ENCODE measurements at places on chromosomes 1 and 21.

DNA sequence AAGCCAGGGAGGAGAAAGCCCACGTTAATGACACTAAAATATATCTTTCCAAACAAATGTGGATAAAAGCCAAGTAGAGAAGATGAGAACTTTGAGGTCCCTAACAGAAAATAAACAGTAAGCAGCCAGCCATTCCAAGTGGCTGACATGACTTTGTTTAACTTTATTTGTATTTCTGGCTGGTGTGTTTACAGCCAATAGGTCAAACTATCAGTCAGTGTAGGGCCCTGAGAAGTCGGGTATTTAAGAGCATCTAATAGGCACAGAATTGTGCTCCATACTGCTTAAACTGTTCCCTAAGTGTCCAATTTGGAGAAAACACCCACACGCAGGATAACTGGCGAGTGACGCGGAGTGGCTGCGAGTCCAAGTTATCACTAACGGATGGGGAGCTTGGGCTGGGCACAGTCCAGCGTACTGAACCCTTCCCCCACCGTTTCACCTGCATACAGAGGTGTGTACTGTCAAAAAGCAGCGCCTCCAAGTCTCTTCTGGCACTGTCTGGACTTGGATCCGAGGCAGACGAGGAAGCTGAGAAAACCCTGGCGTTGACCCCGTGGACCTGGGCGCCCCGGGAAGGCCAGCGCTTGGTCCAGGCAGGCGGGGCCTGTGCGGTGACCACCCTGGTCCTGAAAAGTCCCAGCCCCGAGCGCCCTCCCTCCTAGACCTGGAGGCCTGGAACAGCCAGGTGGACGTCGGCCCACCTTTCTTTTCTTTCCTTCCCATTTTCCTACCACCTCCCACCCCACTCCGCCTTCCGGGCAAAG, 662 bp upstream of the LGALS8 start:
- DNase-seq: no peak

DNA sequence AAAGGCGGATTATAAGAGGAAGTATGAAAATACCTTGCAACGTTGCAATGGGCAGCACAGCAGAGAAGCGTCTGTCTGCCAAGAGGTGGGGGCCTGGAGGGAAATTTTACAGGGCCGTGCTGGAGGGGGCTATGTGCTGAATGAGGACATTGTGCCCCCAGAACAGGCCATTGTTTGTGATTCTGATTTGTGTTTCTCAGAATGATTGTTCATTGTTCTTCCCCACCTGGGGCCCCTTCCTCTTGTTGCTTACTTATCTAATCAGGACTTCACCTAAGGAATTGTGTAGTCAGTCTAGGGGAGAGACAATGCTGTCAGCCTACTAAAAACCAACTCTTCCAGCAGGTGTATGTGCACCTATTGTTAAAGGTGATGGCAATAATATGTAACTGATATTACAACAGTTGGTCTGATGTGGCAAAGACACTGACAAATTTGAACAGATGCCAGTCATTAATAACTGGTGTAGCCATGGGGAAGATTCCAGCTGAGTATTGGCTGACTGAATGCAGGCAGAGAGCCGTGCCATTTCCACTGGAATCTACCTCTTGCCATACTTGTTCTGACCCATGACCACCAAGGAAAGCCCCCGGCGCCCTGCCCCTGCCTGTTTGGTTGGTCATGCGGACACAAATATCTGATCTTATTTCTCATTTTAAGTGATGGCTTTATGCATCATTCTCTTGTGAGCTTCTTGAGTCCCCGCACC, 45.2 kb upstream of the PSEN2 start:
- no peak for DNase-seq

DNA sequence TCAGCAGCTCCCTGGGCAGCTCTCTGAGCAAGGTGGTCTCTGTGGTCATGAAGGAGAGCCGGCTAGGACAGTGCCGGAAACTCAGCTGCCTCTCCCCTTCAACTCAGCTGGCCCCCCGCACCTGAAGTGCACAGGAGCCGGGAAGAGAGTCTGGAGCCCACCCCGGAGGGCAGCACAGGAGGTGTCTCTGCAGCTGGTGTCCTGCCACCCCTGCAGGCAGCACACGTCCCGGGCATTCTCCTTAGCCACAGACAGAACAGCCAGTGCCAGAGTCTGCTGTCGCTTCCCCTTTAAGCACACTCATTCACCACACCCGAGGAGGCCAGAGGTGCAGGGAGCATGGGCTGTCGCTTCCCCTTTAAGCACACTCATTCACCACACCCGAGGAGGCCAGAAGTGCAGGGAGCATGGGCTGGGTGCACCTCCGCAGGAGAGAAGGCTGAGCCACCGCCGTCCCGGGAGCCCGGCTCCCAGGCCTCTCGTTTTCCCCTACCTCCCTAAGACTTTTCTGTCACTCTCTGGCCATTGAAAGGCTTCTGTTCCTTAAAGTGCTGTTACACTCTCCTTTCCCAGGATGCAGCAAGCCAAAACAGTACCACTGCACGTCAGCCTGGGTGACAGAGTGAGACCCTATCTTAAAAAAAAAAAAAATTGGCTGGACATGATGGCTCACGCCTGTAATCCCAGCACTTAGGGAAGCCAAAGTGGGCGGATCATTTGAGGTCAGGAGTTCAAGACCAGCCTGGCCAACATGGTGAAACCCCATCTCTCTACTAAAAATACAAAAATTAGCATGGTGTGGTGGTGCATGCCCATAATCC, 16.9 kb upstream of the SAMD11 start:
- DNase-seq: no peak

- peak; percentile 19 for DNase-seq
Observed at GRCh38 chr1:119008483-119009311, 20.6 kb upstream of the TBX15 start.

DNA sequence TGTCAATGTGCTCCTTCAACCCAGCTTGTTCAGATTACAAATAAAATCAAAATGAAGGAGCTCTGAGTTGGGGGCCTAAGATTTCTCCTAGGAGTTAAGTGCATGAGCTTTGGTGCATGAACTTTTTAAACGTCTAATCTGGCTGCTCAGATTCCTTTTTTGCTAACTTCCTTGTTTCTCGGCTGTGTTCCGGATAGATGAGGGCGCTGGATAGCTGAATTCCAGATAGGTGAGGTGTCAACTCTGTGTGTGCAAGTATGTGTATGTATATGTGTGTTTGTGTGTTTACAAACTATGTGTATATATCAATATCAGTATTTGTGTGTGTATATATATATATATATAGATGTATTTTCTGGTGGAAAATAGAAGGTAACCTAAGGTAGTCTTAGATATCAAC, 37.5 kb upstream of the RCAN3 start:
- no peak for DNase-seq

DNA sequence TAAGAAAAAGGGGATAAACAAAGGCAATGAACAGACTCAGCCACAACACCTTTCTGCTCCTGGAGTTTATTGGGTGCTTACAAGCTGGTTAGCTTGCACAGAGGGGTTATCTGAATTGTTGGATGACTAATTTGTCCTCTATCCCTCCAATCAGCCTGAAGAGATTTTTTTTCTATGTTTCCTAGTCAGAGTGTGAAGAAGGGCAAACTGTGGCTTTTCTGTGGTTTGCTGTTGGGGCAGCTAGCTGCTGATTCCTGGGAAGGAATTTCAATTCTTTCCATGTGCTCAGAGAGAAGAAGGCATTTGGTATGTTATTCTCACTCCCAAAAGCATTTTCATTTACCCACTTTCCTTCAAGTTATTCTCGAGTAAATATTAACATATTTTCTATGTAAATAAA, 48.6 kb downstream of the PCP4 start:
- DNase-seq: no peak

GRCh38 chr21:23585419-23585818, 2021.9 kb downstream of the MRPL39 start:
- DNase-seq: no peak

GRCh38 chr1:214581785-214582184, 21.2 kb upstream of the CENPF start:
- DNase-seq: no peak

GRCh38 chr1:67429011-67429527, 1.1 kb downstream of the SERBP1 start:
- peak; percentile 37 for DNase-seq

- no peak for DNase-seq
Observed at GRCh38 chr1:222420633-222421032, 127.3 kb downstream of the HHIPL2 start.

GRCh38 chr1:14371771-14372497, 226.6 kb upstream of the KAZN start:
- no peak for DNase-seq

GRCh38 chr1:89519779-89520358, 4.8 kb upstream of the LRRC8B start:
- peak; percentile 34 for DNase-seq

- no peak for DNase-seq
Observed at GRCh38 chr1:2396476-2396875, 4.8 kb downstream of the RER1 start.

- DNase-seq: no peak
Observed at GRCh38 chr21:34795175-34795547, 126.4 kb downstream of the CLIC6 start.

DNA sequence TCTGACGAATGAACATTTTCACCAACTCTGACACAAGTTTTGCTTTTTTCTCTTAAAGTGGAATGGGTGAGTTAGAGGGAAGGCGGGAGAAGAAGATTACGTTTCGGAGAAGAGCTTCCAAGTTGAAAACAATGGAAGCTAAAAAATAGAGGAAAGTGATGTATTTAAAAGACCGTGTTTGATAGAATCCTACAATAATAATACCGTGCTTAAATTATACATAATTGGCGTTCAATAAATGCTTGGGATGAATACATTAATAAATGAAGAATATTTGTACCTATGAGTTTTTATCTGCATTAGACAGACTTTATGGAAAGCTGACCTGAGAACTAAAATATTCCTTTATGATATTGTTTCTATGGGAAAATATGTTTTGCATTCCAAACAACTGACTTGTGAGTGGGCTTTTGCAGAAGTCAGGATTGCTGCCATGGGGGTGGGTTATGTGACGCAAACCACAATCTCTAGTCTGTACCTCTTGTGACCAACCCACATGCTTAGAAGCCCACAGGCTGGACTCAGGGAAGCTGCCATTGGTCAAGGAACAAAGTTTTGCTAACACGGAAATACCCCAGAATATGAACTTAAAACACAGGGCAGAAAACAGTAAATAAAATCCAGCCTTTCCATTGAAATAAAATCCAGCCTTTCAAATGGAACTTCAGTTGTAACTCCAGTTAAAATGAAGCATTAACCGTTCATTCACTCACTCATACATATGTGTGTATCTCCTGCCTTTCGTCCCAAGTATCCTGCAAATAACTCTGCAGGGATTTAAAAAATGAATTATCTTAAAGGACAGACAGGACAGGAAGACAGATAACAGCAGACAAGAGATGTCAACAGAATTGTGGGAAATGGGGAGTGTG, 21.3 kb upstream of the ATF3 start:
- DNase-seq: no peak

GRCh38 chr1:5752746-5753548, 239.3 kb downstream of the NPHP4 start:
- DNase-seq: no peak

DNA sequence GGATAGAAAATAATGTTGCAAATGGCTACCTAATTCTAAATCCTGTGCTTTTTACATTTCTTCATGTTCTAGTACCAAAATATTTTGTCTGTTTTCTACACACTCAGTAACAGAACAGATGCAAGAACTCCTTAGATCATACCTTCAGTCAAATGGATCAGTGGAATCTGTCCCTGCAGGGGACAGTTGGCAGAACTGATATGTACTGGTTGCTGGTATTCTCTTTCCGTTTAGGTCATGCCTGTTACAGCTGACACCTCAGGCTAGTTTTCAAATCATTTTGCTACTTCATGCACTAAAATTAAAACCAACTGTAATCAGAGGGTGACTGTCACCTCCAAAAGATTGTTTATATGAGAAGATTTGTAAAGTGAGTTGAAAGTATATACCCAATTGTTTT, 109.2 kb downstream of the TNNI3K start:
- no peak for DNase-seq

DNA sequence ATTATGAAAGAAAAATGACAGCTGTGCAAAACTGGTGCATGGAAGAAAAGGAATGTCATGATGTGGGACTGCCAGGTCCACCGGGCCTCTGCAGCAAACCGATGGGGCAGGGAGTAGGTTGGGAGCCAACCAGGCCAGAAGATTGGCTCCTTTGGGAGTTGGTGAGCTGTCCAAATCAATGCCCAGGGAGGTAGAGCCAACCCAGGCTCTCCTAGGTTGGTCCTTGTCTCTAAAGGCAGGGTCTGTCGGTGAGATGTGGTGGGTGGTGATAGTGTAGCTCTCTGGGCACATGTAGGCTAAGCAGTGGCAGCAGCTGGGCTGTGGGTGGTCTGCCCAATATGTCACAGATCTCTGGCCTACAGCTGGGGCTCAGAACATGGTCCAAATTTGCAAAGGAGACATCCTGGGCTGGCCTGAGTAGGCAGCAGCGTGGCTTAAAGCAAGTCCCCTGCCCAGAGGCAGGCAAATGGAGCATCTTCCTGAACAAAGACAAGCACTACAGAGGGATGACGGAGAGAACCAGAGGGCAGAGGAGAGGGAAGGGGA, 61.2 kb upstream of the PRDX6 start:
- DNase-seq: no peak

- peak; percentile 12 for DNase-seq
Observed at GRCh38 chr1:108000184-108000583, 35.2 kb upstream of the VAV3 start.

GRCh38 chr1:2190491-2190976, 4.0 kb downstream of the FAAP20 start:
- DNase-seq: no peak

DNA sequence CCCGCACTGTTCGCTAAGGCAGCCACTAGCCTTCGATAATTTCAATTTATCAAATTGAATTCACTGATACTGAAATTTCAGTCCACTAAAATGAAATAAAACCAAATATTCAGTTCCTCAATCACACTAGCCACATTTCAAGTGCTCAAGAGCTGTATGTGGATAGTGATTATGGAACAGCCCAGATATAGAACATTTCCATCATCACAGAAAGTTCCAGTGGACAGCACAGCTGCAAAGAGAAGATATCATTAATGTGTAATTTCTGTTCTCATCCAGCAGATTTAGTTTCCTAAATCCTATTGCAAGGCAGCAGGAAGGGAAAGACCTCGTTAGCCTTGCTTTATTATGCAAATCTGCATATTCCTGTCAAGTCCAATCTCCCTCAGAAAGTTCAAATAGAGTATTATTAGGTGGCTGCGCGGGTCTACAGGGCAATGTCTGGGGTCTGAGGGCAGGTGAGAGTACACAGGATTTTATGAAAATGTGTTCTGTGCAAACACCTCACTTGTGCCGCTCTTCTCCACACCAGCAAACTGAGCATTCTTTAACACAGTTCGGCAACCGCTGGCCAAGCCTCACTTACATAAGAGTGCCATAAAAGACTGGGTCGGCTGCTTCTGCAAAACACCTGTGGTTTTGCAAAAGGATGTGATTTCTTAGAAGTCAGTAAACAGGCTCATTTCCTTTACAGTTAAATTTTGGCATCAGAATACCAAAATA, 22.4 kb downstream of the CAPZB start:
- DNase-seq: peak; percentile 70

GRCh38 chr1:211627259-211627658, 48.2 kb downstream of the NEK2 start:
- no peak for DNase-seq

Data from DND-41 (cell line).